ENCODE measurements at places on chromosomes 16 and 17.

DNA sequence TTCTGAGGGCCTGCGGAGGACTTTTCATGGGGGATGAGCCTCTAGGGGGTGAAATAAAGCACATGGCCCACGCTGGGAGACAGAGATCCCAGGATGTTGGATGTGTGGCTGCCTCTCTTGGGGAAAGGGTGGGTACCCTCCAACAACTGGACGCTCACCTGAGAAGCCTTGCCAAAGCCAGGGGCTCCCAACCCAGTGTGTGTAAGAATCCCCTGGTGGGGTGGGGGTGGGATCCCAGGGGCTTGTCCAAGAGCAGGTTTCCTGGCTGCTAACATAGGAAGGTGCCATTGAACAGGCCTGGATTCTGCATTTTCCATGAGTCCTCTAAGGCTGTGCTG is 587 bp downstream of the SNX20 start:
- no peak for DNase-seq

DNA sequence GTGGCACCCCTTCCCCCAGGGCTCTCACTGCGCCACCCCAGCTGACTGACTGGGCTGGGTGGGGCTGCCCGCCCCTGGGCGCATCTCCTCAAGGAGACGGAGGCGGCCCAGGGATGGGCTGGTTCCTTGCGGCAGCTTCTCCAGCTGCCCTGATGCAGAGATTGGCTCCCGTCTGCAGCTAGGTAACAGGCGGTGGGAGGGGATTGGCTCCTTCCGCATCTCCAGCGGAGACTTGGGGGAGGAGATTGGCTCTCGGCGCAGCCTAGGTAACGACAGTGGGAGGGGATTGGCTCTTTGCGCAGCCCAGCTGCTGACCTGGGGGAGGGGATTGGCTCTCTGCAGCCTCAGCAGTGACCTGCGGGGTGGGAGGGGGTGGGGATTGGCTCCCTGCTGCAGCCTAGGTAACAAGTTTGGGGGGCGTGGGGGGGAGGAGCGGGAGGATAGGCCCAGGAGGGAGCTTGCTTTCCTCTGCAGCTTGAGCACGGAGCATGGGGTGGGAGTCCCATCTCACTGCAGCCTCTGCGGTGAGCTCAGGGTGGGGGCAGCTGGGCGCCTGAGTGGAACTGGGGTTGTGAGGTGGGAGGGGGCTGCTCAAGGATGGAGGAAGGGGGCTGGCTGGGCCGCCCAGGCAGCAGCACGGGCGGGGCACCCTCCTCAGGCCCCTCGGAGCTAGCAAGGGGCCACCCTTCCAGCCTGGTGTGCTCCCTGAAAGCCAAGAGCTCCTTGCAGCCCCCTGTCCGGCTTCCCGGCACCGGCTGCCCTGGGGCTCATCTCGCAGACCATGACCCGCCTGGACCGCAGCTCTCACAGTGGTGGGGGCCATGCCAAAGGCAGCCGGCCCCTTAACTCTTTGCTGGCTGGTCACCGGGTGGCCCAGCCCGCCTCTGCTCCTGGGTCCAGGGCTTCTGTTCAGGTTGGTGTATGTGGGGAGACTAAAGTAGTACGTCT is 6.4 kb downstream of the NFE2L1 start:
- peak; percentile 95 for DNase-seq

DNA sequence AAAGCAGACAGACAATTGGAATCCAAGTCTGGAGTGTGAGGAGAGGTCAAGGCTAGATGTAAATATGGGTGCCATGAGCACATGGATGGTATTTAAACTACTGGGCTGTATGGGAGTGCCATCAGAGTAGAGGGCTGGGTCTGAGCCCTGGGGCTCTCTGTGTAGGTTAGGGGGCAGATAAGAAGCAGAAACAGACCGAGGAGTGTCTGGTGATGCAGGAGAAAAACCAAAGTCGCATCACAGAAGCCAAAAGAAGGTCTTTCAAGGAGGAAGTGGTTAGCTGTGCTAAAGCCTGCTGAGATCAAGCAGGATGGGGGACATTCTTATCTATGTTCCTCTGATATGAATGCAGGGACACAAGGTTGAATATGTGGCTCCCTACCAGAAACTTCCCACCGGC is 1.9 kb downstream of the TSEN54 start:
- no peak for DNase-seq

GRCh38 chr17:41653892-41654677 is 29.7 kb upstream of the KRT17 start:
- no peak for DNase-seq

- peak; percentile 52 for DNase-seq
These were observed 761 bp upstream of the MATCAP1 start for GRCh38 chr16:67184453-67184994.

GRCh38 chr17:81383504-81384421 is 11.5 kb upstream of the BAHCC1 start:
- no peak for DNase-seq

DNA sequence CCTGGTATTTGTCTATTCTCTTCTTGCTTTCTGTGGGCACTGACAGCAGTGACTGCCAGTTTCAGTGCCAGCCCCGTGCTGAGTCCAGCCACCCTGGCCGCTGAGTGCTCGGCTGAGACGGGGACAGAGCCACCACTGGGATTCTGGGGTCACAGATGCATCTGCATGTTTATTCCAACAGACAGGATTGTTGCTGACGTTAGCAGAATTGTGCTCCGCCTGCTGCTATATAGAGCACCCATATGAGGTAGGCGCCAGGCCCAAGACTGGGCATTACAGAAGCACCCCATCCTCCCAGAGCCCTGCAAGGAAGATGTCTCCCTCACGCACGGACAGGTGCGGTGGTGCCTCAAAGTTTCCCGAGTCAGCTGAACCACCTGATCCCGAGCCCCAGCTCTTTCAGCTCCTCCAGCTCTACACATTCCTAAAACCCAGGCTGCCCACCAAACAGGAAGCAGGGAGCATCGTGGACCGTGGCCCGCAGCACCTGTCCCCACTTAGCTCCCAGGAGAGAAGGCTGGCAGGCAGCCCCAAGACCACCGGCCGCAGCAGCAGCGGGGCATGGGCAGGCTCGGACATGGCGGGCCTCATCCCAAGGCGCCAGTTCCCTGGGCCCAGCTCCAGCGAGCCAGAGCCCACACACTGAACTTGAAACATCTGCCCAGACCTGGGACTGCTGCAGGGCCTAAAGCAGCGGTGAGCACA is 44.9 kb upstream of the RASD1 start:
- DNase-seq, result no peak

Data from WERI-Rb-1 (cell line).